ENCODE measurements at places on chromosomes 1 and 21. TPM values are rescaled to one million over a fixed set of nuclear protein-coding genes. Genes with fewer than 3 reads are reported as not detected.

DNA sequence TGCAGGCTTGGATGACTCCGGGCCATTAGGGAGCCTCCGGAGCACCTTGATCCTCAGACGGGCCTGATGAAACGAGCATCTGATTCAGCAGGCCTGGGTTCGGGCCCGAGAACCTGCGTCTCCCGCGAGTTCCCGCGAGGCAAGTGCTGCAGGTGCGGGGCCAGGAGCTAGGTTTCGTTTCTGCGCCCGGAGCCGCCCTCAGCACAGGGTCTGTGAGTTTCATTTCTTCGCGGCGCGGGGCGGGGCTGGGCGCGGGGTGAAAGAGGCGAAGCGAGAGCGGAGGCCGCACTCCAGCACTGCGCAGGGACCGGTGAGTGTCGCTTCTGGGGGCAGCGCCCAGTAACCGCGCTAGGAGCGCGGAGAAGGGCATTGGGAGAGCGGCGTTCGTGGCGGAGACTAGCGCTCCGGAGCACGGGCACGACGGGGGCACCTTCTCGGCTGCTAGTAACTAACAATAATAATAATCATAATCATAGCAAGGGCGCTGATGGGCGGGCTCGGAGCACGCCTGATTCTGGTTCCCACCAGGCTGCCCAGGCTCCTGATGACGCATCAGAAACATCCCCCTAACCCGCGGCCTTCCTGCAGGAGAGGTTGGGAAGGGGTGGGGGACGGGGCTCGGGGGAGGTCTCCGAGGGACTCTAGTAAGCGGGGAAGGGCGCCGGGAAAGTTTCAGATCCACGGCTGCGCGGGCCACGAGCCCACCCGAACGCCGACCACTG, at the start of gene MX1:
Gene MX1 (plus strand): TSS at position 286 of the 722 bp plus-strand sequence. CDS start 5,832 bp downstream, outside the sequence.
- DNase-seq: peak; percentile 84

GRCh38 chr1:91610789-91611188, 110.1 kb downstream of the CDC7 start:
- DNase-seq: no peak

The RNU1-1 gene
- total RNA-seq: 832 TPM

The RSPO1 gene
- not detected for total RNA-seq

The SLC19A2 gene
- total RNA-seq: 9.8 TPM

GRCh38 chr1:84303314-84303830, 1.9 kb downstream of the SAMD13 start:
- DNase-seq: no peak

The LGR6 gene
- 0.23 TPM for total RNA-seq

- no peak for DNase-seq
Observed at GRCh38 chr1:5620418-5620817, 371.8 kb downstream of the NPHP4 start.

The B4GALT2 gene
- 58.1 TPM for total RNA-seq

DNA sequence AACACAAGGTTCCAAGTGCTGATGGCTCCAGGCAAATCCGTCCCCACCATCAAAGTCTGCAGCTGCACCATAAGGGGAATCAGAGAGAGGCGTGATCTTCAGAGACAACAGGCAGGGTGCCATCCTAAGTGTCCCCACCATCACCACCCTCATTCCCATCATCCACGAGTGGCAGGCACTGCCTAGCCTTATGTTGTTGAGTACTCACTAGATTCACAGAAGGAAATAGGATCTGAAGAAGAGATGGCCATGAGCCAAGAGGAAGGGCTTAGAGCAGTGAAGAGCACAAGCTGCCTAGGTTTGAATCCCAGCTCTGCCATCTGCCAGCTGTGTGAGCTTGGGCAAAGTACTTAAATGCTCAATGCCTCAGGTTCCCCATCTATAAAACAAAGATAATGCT, 207.3 kb upstream of the CSF3R start:
- DNase-seq: no peak

GRCh38 chr21:43687566-43688399, 28.4 kb downstream of the RRP1B start:
- DNase-seq: no peak

GRCh38 chr1:61132645-61133334, 50.4 kb downstream of the NFIA start:
- DNase-seq: no peak

DNA sequence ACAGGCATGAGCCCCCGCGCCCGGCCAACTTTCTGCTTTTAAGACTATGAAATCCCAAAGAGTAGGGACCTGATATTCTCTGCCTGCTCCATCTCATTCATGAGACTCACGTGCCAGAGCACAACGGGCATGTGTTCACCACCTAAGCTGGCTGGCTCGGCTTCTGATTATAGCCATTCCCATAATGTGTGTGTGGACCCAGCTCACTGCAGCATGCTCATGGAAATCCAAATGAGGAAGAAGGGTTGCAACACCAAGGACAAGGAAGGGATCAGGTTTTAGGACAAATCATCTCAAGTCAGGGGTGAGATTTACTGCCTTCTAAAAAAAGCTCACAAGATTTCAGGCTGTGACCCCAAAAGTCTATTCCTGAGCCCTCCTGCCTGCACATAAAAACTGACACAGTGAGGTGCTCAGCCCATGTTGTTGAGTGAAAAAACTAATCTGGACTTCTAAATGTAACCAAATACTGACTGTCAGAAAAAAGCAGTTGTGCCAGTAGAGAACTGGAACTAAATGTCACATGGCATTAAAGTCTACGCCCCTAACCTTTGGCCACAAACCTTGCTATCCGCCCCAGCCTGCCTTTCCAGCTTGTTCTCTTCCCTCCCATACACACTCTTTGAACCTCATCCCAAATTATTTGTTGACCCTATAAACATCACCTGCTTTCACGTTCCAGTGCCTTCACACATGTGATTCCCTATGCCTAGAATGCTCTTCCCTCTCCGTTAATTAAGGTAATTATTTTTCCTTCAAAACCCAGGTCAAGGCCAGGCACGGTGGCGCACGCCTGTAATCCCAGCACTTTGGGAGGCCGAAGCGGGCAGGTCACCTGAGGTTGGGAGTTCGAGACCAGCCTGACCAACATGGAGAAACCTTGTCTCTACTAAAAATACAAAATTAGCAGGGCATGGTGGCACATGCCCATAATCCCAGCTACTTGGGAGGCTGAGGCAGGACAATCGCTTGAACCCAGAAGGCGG, 9.1 kb upstream of the COA7 start:
- DNase-seq: no peak

GRCh38 chr1:11422686-11423085, 56.3 kb upstream of the DISP3 start:
- DNase-seq: no peak

Data from Daoy (cell line).